ENCODE measurements at places on chromosomes 1 and 21.
A peak's percentile ranks its signal among the peaks of the same experiment; 100 is the strongest.

DNA sequence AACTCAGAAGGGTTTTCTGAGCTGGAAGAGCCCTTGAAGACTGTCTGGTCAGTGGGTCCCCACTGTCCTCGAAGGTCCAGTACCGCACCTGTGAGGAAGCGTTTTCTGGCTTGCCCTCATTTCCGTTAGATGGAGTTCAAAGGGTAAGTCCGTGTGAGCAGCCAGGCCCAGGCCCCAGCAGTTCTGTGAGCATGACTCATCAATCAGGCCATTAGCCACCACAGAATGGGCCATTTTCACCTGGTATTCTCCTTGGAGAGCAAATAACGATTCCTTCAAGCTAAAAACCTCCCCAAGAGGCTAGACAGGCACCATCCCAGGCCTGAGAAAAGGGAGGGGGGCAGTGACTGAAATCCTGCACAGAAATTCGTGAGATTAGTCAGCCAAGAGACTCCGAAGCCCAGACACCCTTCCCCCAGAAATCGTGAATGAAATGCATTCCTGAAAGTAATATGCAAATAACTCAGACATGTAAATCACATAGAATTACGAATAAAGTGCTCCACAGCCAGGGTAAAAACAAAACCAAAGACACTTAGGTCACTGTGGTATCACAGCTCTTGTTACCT lies 66.0 kb downstream of the BCAR3 start:
- DNase-seq, result peak; percentile 98

GRCh38 chr1:118907466-118907865 lies 80.7 kb downstream of the TBX15 start:
- no peak for DNase-seq

GRCh38 chr1:151635479-151636072 lies 23.7 kb downstream of the SNX27 start:
- peak; percentile 62 for DNase-seq

GRCh38 chr1:146036241-146036964 lies 14.9 kb upstream of the HJV start:
- DNase-seq, result no peak

GRCh38 chr1:67780637-67781036 lies 52.6 kb downstream of the GNG12 start:
- DNase-seq, result no peak

GRCh38 chr1:211635597-211636205 lies 39.7 kb downstream of the NEK2 start:
- DNase-seq, result no peak

- peak; percentile 52 for DNase-seq
These were observed 10.7 kb upstream of the ELOA start for GRCh38 chr1:23732363-23733224.

DNA sequence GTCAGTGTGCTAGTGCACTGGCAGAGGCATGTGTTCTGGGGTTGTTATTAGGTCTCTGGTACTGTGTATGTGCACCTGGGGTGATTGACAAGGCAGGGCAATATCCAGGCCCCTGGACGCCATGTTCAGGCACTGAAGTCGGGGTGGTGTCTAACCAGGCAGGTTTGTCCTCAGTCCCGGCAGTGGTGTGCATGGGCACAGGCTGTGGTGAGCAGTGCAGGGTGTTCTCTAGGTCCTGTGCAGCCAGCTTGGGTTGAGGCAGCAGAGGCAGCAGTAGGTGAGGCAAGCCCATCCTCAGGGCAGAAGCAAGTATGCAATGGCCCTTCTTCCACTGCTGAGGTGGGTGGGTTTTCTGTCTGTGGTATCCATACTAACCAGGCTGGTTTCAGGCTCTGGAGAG lies 252.3 kb upstream of the LRRC7 start:
- no peak for DNase-seq

GRCh38 chr1:84428235-84428634 lies 30.0 kb downstream of the DNASE2B start:
- no peak for DNase-seq

- DNase-seq, result no peak
These were observed 546 bp upstream of the ZNF697 start for GRCh38 chr1:119648620-119649004.

- DNase-seq, result no peak
These were observed 38.8 kb downstream of the CASQ2 start for GRCh38 chr1:115729756-115730155.

DNA sequence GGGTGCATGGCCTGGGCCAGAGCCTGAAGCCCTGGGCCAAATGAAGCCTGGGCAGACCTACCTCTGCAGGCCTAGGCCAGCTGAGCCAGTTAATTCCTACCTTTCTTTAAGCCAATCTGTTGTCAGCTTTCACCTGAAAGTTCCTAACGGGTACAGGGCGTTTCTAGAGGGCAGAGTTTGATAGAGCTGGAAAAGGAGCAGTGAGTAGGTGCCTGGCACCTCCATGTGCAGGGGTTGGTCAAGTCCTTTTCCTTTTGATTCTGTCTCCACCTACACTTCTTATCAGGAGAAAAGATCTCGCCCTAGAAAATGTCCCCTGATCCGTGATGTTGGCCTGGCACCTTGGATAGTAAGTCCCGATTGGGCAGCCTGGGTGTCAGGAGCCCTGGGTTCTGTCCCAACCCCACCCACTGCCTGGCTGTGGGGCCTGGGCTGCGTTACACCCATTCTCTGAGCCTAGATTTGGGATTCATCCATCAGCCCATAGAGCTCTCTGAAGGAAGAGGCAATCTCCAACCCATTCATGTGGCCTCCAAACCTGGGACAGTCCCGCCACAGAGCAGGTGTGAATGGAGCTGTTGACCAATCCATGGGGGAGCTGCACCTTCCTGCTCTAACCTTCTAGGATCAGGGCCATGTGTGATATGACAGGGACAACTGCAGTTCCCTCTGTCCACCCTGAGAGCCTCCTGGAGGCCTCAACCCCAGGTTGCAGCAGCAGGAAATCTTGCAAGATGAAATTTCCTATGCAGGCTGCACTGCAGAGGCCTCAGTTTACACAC lies 304.3 kb downstream of the MATN1 start:
- DNase-seq, result no peak

GRCh38 chr1:41041614-41042270 lies 20.2 kb upstream of the SLFNL1 start:
- DNase-seq, result no peak

DNA sequence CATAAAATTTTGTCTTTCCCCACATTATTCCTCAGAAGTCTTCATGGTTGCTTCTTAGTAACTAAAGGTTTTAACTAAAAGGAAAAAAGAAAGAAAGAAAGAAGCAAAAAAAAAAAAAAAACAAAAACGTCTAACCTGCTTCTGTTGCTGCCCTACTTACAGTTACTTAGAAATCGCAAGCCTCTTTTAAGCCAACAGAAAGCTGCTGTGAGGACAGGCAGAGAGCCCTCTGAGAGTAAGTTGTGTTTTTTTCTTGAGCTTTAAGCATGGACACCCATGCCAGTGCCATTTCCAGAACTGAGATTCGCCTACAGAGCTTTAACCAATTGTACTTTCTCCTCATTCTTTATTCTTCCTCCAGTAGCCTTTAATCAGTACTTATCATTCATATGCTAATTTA lies 25.6 kb upstream of the RGS1 start:
- DNase-seq, result no peak

DNA sequence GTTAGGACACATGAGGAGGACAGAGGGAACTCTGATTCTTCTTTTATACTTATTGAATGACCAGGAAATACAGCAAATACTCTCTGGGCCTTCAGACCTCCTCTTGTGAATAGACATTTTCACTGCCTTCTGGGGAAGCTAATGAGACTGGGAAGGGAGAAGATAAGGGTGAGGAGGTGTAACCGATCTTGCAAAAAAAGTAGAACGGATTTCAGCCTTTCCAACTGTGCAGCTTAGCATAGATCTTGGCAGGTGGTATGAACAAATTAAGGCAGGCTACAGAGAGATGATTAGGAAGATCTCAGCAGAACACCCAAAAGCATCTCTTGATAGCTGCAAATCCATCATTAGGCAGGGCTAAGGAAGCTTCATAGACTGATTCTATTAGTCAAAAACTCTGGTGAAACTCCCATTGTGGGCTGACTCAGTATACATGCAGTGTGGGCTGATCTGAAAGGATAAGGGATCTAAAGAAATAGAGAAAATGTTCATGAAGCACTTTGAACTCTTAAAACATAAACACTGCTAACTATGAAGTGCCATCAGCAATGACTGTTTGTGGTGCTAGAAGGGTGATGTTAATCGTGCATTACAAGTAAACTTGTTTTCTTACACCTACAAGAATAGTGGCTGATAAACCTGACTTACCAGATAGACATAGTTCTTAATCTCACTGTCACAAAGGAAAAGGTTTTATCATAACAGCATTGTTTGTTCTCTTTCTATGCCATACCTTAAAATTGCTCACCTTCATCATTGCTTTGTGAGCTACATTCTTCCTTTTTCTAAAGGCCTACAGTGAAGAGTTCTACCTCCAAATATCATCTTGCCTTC lies 85.5 kb upstream of the PALMD start:
- no peak for DNase-seq

DNA sequence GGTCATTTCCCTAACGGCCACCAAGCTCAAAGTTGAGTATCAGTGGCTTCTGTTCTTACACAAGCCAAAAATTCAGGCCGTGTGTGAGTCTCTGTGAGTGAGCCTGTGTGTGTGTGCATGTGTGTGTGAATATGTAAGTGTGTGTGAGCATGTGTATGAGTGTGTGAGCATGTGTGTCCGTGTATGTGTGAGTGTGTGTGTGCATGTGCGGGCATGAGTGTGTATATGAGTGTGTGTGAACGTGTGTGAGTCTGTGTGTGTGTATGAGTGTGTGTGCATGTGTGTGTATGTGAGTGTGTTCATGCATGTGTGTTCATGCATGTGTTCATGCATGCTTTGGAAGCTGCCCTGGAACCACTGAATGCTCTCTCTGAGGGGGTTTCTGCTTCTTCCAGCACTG lies 105.7 kb downstream of the AJAP1 start:
- no peak for DNase-seq

DNA sequence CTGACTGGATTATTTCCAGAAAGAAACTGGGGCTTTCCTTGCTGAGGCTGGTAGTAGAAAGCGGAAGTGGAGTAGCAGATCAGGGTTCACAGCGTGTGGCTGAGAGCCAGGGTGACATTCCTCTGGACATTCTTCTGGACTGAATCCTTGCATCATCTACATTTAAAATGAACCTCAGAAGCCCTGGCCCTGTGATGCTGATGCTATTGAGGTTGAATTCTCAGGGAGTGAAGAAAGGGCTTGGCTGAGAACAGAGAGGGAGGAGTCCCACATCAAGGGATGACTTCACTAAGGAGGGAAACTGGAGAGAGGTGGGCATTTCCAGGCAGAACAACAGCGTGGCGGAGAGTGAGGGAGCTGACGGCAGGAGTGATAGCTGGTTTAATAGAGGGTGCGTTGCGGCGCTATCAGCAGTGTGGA lies 102.3 kb upstream of the LMO4 start:
- peak; percentile 99 for DNase-seq

GRCh38 chr1:31219489-31219888 lies 20.2 kb downstream of the NKAIN1 start:
- no peak for DNase-seq

DNA sequence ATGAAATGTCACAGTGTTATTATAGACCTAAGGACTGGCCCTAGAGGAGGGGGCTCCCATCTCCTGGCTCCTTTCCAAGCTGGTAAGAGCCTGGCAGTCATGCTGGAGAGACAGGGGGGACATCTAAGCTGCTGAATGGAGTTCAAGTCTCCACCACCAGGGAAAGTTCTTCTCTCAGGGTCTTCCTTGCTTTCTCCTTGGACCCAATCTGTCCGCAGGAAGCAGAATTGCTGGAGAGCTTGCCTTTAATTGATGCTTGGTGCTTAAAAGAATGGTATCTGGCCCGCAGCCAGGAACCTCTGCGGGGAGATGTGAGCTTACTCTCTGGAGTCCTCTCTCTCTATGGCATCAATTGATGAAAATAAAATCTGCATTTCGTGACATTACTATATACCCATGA lies 25.1 kb downstream of the IRF2BP2 start:
- peak; percentile 75 for DNase-seq

- DNase-seq, result no peak
These were observed 624.4 kb downstream of the PTPRU start for GRCh38 chr1:29860681-29861080.

GRCh38 chr1:226322986-226323385 lies 14.0 kb upstream of the LIN9 start:
- DNase-seq, result no peak

GRCh38 chr1:13763991-13764390 lies 64.0 kb downstream of the PRDM2 start:
- no peak for DNase-seq

DNA sequence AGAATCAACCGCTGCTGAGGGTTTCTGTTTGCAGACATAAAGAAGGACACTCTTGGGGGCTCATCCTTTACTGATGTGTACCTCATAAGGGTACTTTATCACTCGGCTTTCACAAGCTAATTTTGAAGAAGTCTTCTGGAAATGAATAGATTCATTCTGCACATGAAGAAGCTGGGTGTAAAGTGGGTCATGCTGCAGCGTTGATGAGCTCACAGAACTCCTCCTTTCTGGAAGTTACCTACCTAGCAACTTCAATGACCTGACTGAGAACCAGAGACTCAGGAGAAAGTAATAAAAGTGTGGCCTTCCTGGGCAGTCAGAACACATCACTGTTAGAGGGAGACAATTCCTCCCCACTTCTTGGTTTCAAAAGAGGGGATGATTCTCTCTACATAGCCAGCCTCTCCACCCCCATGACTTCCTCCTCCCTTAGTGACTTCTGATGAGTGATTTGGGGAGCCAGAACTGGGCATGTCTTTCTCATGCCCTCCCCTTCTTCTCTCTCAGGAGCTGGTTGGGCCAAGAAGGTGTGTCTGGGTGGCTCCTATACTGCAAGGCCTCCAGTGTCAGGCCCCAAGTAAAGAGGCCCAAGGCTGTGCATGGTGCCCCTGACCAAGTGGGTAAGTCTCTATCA lies 27.0 kb downstream of the PCNX2 start:
- DNase-seq, result no peak

- DNase-seq, result no peak
These were observed 45.3 kb downstream of the EIF2D start for GRCh38 chr1:206566999-206567398.

GRCh38 chr21:45588086-45588825 lies 46.0 kb upstream of the SLC19A1 start:
- DNase-seq, result no peak

GRCh38 chr1:206924592-206925105 lies 2.9 kb upstream of the FCMR start:
- DNase-seq, result no peak
